Type B pancreatic cell (in vitro differentiated cells): ENCODE measurements at places on chromosomes 6 and 20.

GRCh38 chr6:71079677-71080076, 122.8 kb upstream of the B3GAT2 start:
- DNase-seq, result no peak

GRCh38 chr20:4502756-4503155, 219.0 kb upstream of the PRND start:
- no peak for DNase-seq

DNA sequence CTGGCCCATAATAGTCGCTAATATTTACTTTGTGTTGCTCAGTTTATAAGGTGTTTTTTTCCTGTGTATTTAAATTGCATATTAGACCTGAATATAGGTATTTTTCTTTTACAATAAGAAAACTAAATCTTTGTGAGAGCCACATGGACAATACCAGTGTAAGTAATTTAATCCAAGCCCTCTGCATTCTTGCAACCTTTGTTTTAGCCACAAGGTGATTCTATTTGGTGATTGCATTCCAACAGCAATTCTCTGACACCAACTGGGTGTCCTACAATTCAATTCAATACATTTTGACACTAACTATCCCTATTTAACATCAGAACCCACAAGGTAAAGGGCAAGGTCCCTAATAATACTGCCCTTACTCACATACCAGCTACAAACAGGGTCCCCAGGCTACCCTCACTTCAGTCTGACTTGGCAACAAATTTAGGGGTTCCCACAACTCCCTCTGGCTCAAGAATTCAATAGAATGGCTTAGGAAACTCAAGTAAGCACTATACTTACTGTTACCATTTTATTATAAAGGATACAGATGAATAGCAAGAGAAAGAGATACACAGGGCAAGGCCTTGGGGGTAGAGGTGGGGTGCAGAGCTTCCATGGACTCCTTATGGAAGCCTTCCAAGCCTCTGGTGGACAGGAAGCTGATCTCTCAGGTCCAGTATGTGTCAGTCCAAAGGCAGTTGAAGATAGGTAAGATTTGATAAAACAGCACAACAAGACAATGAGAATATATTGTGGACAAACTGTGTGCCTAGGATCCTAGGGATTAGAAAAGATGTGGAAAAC, 169.3 kb downstream of the CD83 start:
- no peak for DNase-seq

GRCh38 chr6:41748542-41748941, 1.3 kb upstream of the PGC start:
- DNase-seq, result no peak

GRCh38 chr6:55443238-55444134, 116.2 kb downstream of the GFRAL start:
- no peak for DNase-seq
